Bronchus fibroblast of lung (primary cell): ENCODE measurements at places on chromosomes 13 and 19. TPM values are rescaled to one million over a fixed set of nuclear protein-coding genes. Genes with fewer than 3 reads are reported as not detected.

The MBD3L3 gene
- total RNA-seq: not detected in 2 replicates

The ZNF850 gene
- total RNA-seq: 1.8 and 4.3 TPM in 2 replicates

The IFI30 gene
- total RNA-seq: under 0.01 and 0.15 TPM in 2 replicates

The WDR87 gene
- total RNA-seq: not detected in 2 replicates

The PSG7 gene
- total RNA-seq: not detected in 2 replicates

The TGFBR3L gene
- total RNA-seq: 1.0 and 6.9 TPM in 2 replicates

The NLRP7 gene
- total RNA-seq: not detected in 2 replicates

The ZNF568 gene
- 5.5 and 7.7 TPM in 2 replicates for total RNA-seq

The UPK1A gene
- total RNA-seq: not detected in 2 replicates

The PTH2 gene
- total RNA-seq: not detected in 2 replicates

The PRTN3 gene
- not detected in 2 replicates for total RNA-seq

The ZGLP1 gene
- 0.59 and 0.67 TPM in 2 replicates for total RNA-seq

The ZNF541 gene
- 0.15 TPM in 1 of 2 replicates, not detected in the other for total RNA-seq

The LYPD3 gene
- total RNA-seq: 0.50 and 0.59 TPM in 2 replicates

The GAPDHS gene
- total RNA-seq: not detected in 2 replicates

The OVOL3 gene
- total RNA-seq: not detected in 2 replicates

The TDRD12 gene
- total RNA-seq: 0.15 and 0.17 TPM in 2 replicates

The NCR1 gene
- not detected in 2 replicates for total RNA-seq

The DCT gene
- total RNA-seq: not detected in 2 replicates

The CYP2A6 gene
- not detected in 2 replicates for total RNA-seq

The GPR12 gene
- not detected in 2 replicates for total RNA-seq

The LIPE gene
- total RNA-seq: 9.9 and 10.6 TPM in 2 replicates

The KLK3 gene
- not detected in 2 replicates for total RNA-seq

The LRP3 gene
- 21.4 and 22.2 TPM in 2 replicates for total RNA-seq

The AP1M2 gene
- 2.0 TPM in 1 of 2 replicates, not detected in the other for total RNA-seq

The LILRB5 gene
- not detected in 2 replicates for total RNA-seq

The ELANE gene
- 0.15 and 0.50 TPM in 2 replicates for total RNA-seq

The BCL3 gene
- total RNA-seq: 35.6 and 48.8 TPM in 2 replicates

The NCLN gene
- total RNA-seq: 82.4 and 82.7 TPM in 2 replicates

The CYP2S1 gene
- 1.3 and 4.5 TPM in 2 replicates for total RNA-seq

The ARHGAP33 gene
- 6.5 and 14.1 TPM in 2 replicates for total RNA-seq

The DNAJB1 gene
- total RNA-seq: 77.5 and 86.8 TPM in 2 replicates

The CGB8 gene
- total RNA-seq: not detected in 2 replicates

The AMER2 gene
- total RNA-seq: not detected in 2 replicates
